ENCODE measurements at places on chromosomes 2 and 18.
A peak's percentile ranks its signal among the peaks of the same experiment; 100 is the strongest.

DNA sequence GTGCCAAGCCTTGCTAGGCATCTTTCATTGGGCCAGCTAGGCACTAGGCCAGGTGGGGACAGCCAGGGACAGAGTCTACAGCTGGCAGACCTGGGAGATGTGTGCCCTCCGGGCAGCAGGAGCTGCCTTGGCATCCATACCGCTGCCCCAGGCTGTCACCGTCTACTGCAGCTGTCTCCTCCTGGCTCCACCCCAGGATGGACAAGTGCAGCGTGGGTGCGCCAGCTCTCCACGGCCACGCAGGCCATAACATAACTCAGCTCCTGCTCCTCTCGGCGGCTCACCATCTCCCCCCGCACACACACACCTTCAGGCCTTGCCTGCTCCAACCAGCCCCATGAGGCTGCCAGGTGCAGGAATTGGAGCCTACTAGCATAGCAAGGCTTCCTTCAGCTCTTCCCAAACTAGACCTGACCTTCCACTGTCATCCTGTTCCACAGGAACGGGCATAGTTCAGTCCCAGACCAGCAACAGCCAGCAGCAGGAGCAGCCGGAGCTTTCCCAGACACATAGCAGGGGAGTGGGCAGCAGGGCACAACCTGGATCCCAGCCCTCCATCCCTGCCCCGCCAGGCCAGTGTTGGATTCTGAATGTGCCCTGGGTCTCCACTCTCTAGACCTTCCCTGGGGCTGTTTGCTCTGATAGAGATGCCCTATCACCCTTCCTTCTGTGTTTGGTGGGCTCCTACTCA, 2.5 kb upstream of the ADRA2B start:
- DNase-seq, result no peak

DNA sequence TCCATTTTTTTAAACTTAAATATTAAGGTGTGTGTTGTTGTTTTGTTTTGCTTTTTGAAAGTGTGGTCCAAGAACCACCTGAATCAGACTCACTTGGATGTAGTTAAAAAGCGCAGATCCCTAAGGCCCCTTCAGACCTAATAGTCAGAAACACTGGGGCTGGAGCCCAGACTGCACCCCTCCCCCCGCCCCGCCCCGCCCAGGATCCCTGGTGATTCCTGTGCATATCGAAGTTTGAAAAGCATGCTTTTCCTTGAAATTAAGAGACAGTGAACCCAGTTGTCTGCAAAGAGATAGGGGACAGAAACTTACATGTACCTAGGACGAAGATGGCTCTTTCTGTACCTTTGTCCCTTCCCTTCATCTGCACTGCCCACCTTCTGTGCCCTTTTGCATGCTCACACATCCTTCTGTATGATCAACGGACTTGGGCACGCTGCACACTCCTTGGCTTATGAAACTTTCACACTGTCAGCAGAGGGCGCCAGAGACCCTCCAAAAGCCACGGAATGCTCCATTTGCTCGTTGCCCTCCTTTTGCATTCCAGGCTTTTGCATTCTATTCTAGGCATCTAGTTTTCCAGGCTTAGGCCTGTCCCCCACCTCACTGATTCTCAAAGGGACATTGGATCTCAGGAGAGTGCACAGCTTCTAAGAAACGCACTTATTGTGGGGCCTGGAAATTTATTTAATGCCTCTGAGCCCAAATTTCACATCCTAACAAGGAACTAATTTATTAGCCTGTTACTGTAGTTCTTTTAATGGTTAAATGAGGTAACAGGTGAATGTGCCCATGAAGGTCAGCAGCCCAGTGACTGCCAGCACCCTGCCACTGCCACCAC, 32.8 kb upstream of the SLC14A1 start:
- DNase-seq, result peak; percentile 60

- no peak for DNase-seq
Observed at GRCh38 chr2:39099870-39100728, 20.8 kb downstream of the SOS1 start.

DNA sequence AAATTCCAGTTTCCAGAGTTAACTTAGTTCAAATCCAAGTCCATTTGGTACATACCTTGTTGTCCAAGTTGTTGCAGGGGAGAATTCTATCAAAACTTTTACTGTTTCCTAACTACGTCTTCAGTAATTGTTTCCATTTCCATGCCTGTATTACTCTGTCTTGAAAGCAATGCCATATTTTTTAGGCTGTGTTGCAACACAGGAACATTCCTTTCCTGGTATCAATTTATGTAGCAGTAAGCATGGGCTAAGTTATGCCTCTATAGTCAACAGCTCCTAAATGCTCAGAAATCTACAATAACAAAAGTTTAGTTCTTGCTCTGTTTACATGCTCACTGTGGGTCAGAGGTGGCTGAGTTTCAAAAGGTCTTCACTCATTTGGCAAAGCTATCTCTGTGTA, 1943.8 kb upstream of the PIK3C3 start:
- no peak for DNase-seq

GRCh38 chr2:120711694-120712093, 24.0 kb upstream of the GLI2 start:
- DNase-seq, result no peak

DNA sequence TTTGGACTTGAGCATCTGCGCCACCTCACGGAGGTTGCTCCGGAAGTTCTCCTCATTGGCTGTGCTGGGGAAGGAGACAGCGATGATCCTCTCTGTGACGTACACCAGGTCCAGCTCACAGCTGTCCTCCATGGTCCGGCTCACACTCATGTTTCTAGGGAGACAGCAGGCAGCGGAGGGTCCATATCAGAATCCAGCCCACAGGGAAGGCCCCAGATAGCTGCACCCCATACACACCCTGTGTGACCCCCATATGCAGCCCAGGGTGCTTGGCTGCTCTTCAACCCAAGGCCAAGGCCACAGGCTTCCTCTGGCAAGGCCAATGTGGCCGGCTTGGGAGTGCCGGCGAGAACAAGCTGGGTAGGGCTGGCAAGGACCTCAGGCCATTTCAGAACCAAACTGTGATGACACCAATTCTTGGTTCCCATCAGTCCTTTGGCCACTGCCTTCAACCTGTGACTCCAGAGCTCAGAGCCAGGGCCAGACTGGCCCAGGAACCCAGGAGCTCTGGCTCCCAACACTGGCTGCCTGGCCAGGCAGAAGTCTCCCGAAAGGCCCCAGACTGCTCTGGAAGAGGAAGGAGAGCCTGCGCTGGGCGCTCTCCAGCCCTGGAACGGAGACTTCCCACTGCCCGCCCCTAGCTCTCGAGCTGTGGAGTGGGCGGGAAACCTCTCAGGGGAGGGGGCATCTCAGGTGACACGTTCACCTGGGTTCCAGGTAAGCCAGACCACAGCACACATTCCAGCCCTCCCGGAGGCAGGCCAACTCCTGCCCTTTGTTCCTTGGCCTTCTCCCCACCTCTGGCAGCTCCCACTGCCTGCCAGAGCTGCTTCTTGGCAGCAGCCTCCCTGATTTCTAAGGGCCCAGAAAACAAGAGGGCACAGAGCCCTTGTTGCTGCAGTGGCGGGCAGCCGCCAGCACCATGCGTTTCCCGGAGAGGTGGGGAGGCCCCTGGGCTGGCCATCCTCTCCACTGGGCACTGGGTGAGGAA, 104.7 kb downstream of the TNS1 start:
- no peak for DNase-seq

DNA sequence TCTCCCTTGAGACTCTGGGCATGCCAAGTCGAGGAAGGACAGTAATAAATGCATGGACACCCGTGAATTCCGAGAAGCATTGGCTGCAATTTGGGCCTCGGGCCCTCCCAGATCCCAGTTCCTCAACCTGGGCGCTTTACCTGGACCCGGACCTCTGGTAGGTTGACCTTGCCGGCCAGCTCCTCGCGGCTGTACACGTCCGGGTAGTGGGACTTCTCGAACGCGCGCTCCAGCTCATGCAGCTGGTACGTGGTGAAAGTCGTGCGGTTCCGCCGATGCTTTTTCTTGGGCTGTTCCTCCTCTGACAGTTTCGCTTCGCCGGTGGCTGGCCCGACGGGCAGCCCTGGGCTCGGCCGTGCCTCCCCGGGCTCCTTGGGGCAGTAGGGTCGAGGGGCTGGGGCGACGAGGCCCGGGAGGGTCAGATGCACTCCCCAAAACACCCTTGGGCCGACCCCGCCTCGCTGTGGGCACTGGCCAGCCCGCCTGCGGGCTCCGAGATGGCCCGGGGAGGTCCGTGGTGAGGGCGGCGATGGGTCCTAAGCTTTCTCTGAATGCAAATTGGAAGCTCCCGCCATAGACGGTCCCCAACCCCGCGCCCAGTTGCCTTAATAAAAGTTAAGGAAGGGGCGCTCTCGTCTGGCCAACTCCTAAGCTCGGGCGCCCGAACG, 899 bp downstream of the RAX start:
- DNase-seq, result no peak

- DNase-seq, result no peak
Observed at GRCh38 chr18:43589611-43590151, 312.4 kb upstream of the SYT4 start.

GRCh38 chr2:223652122-223652521, 50.0 kb upstream of the SCG2 start:
- DNase-seq, result no peak

- DNase-seq, result no peak
Observed at GRCh38 chr18:7824970-7825369, 257.9 kb downstream of the PTPRM start.

DNA sequence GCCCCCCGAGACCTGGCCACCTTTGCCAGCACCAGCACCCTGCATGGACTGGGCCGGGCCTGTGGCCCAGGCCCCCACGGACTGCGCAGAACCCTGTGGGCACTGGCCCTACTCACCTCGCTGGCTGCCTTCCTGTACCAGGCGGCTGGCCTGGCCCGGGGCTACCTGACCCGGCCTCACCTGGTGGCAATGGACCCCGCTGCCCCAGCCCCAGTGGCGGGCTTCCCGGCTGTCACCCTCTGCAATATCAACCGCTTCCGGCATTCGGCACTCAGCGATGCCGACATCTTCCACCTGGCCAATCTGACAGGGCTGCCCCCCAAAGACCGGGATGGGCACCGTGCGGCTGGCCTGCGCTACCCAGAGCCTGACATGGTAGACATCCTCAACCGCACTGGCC, 554 bp downstream of the ASIC4 start:
- no peak for DNase-seq

GRCh38 chr2:9538000-9538507, 17.6 kb downstream of the ADAM17 start:
- no peak for DNase-seq

DNA sequence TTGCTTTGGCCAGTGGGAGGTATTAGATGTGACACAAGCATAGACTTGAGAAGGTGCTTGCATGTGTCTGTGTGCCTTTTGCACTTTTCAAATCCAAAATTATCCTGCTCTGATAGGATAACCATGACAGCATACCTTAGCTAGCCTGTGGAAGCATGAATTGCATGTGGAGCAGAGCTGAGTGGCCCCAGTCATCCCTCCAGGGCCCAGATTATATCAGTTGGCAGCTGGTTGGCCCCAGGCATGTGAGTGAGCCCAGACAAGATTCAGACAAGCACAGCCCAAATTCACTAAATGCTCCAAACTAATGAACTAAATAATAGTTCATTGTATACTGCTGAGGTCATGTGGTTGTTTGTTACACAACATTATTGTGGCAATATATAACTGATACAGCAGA, 18.8 kb downstream of the TACR1 start:
- DNase-seq, result no peak

- DNase-seq, result no peak
Observed at GRCh38 chr2:148627224-148627623, 17.3 kb upstream of the EPC2 start.

DNA sequence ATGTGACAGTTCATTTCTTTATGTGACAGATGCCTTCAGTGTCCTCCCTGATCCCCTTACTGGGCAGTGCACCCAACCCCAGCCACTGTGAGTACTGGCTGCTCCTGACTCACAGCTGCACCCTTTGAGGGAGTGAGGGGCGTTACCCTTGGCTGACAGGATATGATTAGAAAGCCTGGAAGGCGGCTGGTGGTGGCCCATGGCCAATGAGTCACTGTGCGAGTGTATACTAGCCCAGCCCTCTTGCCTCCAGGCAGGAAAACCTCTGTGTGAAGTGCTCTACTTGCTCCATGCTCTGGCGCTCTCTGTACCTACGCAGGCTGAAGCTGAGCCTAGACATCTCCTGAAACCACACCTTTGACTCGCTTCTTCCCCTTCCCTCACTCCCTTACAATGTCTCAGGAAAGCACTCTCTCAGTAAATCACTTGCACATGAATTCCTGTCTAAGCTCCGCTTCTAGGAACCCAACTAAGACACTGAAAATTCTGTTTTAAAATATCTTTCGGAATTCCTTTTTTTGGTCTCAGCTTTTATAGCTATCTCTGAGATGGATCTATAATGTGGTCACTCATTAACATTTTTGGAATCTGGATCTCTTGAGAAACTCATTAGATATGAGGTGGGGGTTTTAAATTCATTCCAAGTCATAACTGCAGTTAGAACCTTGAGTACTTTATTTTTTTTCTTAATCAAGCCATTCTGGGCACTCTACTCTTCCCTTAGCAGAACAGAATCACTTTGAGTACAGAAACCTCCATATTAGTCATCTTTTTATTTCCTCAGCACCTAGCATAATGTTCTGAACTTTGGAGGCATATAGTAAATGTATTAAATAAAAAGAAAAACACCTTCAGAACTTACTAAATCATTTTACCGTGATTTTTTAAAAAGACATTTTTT, 25.3 kb upstream of the STAM2 start:
- DNase-seq, result no peak

DNA sequence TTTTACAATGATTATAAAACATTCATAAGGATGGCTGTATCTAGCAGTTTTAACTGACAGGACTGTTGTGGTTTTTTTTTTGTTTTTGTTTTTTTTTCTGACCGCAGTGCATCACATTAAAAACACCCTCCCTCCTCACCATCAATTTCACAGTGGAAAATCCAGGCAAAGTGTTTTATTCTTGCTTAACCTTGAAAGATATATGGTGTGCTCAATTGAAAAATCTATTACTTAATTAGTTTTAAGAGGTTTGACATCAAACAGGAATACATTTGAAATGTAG, 250.7 kb downstream of the DLGAP1 start:
- DNase-seq, result no peak

GRCh38 chr2:158724803-158725381, 70.2 kb upstream of the DAPL1 start:
- DNase-seq, result no peak

DNA sequence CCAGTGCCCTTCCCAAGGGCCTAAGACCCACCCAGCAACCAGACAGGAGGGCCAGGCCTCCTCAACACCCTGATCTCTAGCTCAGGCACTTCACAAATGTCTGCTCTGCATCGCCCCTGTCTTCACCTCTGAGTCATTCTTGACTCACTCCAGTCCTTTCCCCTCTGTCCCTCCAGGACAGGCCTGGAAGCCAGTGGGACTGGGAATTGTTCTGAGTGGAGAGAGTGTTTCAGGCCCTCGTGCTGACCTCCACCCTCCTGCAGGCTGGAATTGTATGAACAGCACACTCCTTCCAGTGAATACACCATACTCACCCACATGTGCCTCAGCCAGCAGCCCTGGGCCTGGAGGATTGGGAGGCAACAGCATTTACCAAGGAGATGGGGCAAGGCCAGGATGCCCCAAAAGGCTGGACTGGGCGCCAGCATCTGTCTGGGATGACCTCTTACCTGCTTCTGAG, 304.2 kb downstream of the CYP26B1 start:
- DNase-seq, result no peak

GRCh38 chr2:238163481-238164198, 4.9 kb downstream of the ERFE start:
- DNase-seq, result no peak
